ENCODE measurements at places on chromosomes 11 and 22.

GRCh38 chr11:109731451-109731850, 309.5 kb downstream of the C11orf87 start:
- no peak for DNase-seq

- DNase-seq, result peak; percentile 75
Measured at GRCh38 chr22:40533712-40534378, 102.7 kb downstream of the MRTFA start.

- peak; percentile 42 for DNase-seq
Measured at GRCh38 chr11:9565822-9566560, 7.5 kb upstream of the WEE1 start.

GRCh38 chr11:17219016-17219415, 11.2 kb upstream of the PIK3C2A start:
- DNase-seq, result no peak

- DNase-seq, result no peak
Measured at GRCh38 chr11:8026982-8027381, 39.8 kb downstream of the EIF3F start.

All from central memory CD4-positive, alpha-beta T cell (primary cell).